H9 (cell line): ENCODE measurements at places on chromosomes 7 and 10. TPM values are rescaled to one million over a fixed set of nuclear protein-coding genes. Genes with fewer than 3 reads are reported as not detected.

The NEURL1 gene
- 0.92 and 1.2 TPM in 2 replicates for total RNA-seq

The TDRD1 gene
- total RNA-seq: 0.15 TPM in 1 of 2 replicates, not detected in the other

DNA sequence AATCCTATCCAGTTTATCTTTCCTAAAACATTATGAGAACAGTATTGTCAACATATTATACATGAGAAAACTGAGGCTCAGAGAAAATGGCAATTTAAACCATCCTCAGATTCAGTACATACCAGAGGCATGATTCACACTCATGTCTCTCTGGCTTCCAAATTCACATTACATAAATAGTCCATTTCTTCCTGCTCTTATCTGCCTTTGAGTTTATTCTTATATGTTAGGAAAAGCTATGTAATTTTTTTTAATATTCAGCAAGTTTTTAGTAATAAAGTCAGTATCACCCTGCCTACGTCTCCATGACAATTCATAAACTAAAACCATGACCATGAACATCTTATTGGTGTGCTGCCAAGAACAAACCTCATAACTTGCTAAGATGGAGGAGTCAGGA is 1260.2 kb upstream of the SORCS1 start:
- DNase-seq: no peak

- DNase-seq: no peak
Observed at GRCh38 chr7:613442-614140, 93.9 kb upstream of the PDGFA start.

DNA sequence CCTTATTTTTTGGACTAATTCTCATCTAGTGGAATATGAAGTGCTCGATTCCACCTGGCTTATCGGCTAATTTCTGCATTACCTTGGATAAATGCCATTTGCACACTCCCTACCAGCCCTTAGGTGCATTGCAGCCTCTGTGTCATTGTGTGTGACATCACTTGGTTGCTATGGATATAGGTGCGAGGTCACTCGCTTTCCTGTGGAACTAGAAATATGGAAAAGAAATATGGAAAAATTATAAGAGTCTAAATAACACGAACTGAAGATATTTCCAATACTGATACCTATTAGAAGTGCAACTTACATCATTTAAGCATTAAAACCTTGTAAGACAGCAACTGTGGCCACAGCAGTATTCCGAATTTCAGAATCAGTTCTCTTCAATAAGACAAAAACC is 2.0 kb downstream of the YWHAG start:
- DNase-seq: no peak

DNA sequence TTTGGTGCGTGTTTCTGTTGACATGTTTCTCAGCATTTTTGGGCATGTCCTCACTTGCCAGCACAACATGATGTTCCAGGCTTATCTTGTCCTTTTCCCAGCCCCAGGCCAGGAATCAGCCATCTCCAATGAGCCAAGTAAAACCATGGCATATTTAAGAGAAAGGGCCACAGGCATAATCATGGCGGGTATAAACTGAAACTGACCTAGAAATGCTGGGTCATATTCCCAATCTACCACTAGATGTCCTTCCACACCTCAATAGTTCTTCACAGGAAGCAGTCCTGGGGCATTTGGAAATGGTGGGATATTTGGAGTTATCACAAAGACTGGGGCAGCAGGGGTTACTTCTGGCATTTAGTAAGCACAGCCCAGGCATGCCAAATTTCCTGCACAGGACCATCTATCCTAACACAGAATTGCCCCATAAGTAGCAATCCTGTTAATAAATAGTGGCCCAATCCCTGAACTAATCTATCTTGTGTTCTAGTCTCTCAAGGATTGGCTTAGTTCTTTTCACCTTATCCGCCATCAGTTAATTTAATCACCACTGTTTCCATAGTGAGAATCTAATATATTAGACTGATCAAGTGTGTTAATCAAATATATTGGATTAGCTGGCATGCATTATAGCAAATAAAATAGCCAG is 101.6 kb downstream of the NPSR1 start:
- peak; percentile 40 for DNase-seq

- DNase-seq: no peak
Observed at GRCh38 chr7:138032770-138033169, 30.9 kb upstream of the CREB3L2 start.

GRCh38 chr7:4794591-4795350 is 19.3 kb downstream of the AP5Z1 start:
- DNase-seq: peak; percentile 73
